Activated naive CD8-positive, alpha-beta T cell treated with anti-CD3 and anti-CD28 coated beads for 36 hours (primary cell): ENCODE measurements at places on chromosomes 1 and 21.

DNA sequence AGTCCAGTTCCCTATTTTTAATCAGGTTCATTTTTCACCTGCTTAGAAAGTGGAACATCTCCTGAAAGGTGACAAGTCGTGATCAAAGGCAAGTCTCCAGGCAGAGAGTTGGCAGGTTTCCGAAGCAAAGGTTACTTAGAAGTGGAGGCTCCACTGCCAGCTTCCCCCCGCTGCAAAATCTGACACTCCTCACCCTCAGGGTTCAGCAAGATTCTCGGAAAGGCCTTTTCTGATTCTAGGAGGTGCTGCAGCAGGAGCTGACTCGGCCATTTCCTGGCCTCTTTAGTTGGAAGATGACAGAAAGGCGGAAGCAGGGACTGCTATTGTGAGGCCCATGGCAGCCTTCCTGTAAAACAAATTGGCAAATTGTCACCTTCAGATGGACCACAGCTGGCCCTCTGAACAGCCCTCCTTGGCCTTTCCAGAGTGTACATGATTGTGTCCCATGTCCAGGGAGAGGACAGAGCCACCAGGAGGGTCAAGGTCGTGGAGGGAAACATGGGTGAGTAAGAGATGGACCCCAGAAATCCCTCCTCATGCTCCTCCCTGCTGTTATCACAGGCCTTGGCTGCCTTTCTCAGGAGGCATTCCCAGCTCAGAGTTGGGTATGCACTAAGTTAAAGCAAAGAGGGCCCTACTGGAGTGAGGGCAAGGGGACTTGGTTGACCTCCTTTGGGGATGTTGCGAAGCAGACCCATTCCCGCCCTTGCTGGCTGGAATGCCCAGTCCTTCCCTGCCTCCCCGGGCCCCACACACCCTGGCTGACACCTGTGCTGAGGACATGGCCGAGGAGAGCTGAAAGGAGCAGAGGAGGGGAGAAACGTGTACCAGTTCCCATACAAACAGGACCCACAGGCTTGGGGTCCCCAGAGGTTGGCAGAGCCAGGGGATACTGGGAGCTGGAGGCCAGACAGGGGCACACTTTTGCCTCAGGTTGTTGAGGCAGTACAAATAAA is 115.5 kb upstream of the IRF2BP2 start:
- H3K4me3 ChIP-seq, result peak overlapping the region; percentile 71
- peak overlapping the region; percentile 91 for H3K27ac ChIP-seq
- H3K27me3 ChIP-seq, result no peaks in the 10 kb centered on the region

GRCh38 chr1:170407581-170407980 is 124.4 kb upstream of the GORAB start:
- no peaks in the 10 kb centered on the region for H3K36me3 ChIP-seq
- peaks cover 19% of the 10 kb centered on the region for H3K27me3 ChIP-seq
- no peak overlapping the region for H3K27ac ChIP-seq
- no peaks in the 10 kb centered on the region for H3K4me1 ChIP-seq
- no peak for DNase-seq

DNA sequence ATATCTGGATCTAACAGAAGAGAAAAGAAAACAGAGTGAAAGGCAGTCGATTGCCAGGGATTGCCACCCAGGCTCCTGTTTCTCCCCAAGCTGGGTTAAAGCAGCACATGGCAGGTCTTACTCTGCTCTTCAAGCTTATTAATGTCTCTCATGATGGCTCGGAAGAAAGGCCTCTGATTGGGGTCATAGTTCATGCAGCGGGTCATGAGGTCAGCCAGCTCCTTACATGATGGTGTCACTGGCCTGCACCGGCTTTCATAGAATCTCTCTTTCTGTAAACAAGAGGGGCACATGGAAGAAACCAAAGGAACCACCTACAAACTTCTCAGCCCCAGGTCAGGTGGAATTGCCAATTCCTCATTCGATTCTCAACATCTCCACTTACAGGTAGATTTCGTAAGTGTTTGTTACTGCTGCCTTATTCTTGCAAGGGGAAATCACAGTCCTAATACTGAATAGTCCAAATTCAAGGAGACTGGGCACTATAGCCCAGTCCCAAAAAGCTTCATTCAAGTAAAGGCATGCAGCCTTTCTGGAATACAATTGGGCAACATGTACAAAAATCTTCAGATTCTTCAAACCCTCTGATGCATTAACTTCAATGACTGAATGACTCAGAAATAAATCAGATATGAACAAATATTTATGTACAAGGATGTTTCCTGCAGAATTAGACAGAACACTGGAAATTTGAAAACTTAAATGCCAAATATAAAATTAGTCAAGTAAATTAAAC is 96.6 kb downstream of the RAVER2 start:
- H3K36me3 ChIP-seq, result peaks cover 26% of the 10 kb centered on the region
- H3K27me3 ChIP-seq, result no peaks in the 10 kb centered on the region
- H3K4me1 ChIP-seq, result peaks cover 3% of the 10 kb centered on the region
- H3K27ac ChIP-seq, result no peak overlapping the region
- no peak for DNase-seq

- H3K36me3 ChIP-seq, result peaks cover 2% of the 10 kb centered on the region
- no peak for DNase-seq
- peaks cover 35% of the 10 kb centered on the region for H3K4me1 ChIP-seq
- H3K27me3 ChIP-seq, result no peaks in the 10 kb centered on the region
- no peak overlapping the region for H3K27ac ChIP-seq
- H3K4me3 ChIP-seq, result no peak overlapping the region
These were observed 15.0 kb downstream of the IFFO2 start for GRCh38 chr1:18941221-18942141.
